ENCODE measurements at places on chromosomes 7 and 10. TPM values are rescaled to one million over a fixed set of nuclear protein-coding genes. Genes with fewer than 3 reads are reported as not detected.

The AGMO gene
- total RNA-seq, result 0.18 TPM

The TDRD1 gene
- total RNA-seq, result 0.83 TPM

The HHEX gene
- total RNA-seq, result 2.9 TPM

The WBP1L gene
- total RNA-seq, result 65.5 TPM

The PTPN20 gene
- total RNA-seq, result 0.14 TPM

The TRIM8 gene
- total RNA-seq, result 62.6 TPM

The IDI1 gene
- total RNA-seq, result 124 TPM

The ZP3 gene
- total RNA-seq, result 2.1 TPM

The NACAD gene
- 0.83 TPM for total RNA-seq

The COBL gene
- total RNA-seq, result 0.09 TPM

The UPP1 gene
- total RNA-seq, result 7.3 TPM

The ZNF107 gene
- 0.92 TPM for total RNA-seq

The ADRA2A gene
- 0.18 TPM for total RNA-seq

The MINDY4 gene
- 5.0 TPM for total RNA-seq

The RSPH10B gene
- total RNA-seq, result 0.09 TPM

The SLC18A3 gene
- total RNA-seq, result not detected

The FAM25C gene
- total RNA-seq, result not detected

The PHF14 gene
- 27.8 TPM for total RNA-seq

The PRKCQ gene
- total RNA-seq, result under 0.01 TPM

The MMRN2 gene
- 1.7 TPM for total RNA-seq

The IKZF1 gene
- not detected for total RNA-seq

Measured in smooth muscle cell of bladder (primary cell).